ENCODE measurements at places on chromosomes 4 and X. TPM values are rescaled to one million over a fixed set of nuclear protein-coding genes. Genes with fewer than 3 reads are reported as not detected.

Gene DIPK2B
- not detected for total RNA-seq

GRCh38 chr4:118032691-118033090 lies 1.6 kb upstream of the NDST3 start:
- peak; percentile 64 for DNase-seq

Gene CTSO
- 0.63 TPM for total RNA-seq

GRCh38 chr4:36254371-36254770 lies 10.1 kb upstream of the ARAP2 start:
- DNase-seq: no peak

Gene RNF128
- 0.30 TPM for total RNA-seq

DNA sequence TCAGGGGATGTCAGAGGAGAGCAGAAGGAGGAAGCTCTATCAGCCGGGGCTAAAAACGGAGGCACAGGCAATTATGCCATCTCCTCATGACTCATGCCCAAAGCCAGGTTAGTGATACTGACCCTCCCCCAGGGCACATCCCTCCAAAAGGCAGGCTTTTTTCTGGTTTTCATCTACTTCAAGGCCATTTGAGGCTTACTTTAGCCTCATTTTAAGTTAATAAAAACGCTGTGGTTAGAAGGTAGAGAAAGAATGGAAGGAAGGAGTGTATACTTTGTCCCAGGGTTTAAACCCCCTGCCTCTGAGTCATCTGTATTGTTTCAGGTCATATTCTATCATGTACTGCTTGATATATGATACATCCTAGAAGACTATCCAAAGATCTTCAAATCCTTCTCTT lies 89.7 kb upstream of the NDP start:
- DNase-seq: no peak

- no peak for DNase-seq
Observed at GRCh38 chr4:137474711-137475301, 57.5 kb downstream of the PCDH18 start.

DNA sequence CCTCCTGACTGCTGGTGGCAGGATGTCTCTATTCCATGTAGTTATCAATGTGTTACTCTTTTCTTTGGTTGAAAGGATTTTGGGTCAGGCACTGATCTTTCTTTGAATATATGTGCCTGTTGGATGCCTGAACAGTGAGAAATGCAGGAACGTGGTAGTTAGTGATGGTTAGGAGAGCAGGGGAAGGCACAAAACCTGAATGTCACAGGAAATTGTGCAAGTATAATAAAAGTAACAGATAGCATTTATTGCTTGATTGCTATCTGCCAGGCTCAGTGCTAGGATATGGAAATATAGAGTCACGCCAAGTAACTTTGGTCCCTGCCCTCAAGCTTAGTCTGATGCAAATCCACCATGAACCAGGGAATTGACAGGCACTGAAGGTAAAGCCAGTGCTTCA lies 219.8 kb upstream of the FAT1 start:
- DNase-seq: no peak

GRCh38 chr4:152064753-152065152 lies 303.9 kb upstream of the GATB start:
- no peak for DNase-seq

DNA sequence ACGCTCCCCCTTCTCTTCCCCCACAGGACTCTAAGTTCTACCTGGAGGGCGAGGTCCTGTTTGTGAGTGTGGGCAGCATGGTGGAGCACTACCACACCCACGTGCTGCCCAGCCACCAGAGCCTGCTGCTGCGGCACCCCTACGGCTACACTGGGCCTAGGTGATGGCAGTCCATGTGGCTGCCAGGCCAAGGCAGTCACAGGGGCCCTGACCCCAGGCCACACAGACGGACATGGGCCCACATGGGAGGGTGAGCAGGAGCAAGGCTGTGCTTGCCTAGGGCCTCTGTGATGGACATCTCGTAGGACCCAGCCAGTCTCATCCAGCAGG lies 10.0 kb upstream of the ADD1 start:
- DNase-seq: no peak

- DNase-seq: no peak
Observed at GRCh38 chr4:169184686-169185085, 86.1 kb downstream of the SH3RF1 start.

Gene ABLIM2
- 1.2 TPM for total RNA-seq

DNA sequence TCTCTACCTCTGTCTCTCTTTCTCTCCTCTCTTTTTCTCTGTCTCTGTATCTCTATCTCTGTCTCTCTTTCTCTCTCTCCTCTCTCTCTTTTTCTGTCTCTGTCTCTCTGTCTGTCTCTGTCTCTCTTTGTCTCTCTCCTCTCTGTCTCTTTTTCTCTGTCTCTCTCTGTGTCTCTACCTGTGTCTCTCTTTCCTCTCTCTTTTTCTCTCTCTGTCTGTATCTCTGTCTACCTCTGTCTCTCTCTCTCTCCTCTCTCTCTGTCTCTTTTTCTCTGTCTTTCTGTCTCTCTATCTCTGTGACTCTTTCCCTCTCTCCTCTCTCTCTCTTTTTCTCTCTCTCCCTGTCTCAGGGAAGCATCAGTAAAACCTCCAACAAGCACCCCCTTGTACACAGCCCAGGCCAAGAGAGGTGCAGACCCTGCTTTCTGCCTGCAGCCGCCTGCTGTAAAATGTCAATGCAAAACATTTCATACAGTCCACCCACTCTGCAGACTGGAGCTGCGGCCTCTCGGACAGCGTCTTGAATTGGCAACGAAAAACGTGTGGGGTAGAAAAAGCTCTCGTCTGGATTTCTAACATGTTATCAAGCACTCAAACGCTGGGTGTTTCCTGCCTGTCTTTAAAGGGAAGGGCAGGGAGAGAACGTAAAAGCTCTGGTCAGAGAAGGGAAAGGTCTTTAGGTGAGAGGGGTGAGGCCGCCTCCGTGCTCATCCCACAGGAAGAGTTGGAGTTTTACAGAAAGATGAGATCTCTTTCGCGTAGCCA lies 3.7 kb upstream of the SHOX start:
- no peak for DNase-seq

DNA sequence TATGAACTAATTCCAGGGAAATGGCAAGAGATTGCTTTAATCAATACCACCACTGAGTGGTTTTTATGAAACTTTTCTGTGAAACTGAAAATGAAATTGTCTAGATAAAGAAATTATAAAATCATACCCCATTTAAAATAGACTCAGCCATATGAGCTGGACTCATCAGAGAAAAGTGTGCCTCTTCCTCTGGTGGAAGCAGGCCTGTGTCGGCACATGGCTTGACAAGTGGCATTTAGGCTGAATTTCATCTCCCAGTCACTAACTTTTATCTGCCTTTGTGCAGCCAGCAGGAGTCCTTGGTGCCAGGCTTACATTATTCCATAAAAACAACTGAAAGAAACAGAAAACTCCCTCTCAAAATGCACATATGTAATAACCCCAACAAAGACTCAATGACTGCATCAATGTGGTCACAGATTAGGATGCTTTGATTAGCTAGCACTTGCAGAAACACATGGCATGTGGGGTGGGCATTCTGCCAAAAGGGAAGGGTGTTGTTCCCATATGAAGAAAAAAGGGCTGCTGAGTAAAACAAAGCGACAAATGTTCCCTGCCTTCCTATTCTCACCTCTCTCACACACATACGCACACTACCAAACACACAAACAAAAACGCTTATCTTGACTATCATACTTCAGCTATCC lies 232.3 kb downstream of the PABPC4L start:
- peak; percentile 1 for DNase-seq

DNA sequence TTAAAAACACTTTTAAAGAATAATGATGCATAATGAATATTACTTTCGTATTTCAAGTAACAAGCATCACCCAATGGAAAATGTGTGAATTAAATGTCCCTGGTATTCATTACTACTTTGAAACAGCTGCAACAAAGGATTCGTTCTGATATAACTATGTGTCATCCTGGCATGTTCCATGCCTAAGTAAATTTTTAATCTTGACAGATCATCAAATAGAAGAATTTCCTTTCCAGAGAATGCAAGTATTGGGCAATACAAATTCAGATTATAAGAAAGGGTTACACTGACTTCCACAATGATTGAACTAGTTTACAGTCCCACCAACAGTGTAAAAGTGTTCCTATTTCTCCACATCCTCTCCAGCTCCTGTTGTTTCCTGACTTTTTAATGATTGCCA lies 105.3 kb downstream of the SPCS3 start:
- no peak for DNase-seq

DNA sequence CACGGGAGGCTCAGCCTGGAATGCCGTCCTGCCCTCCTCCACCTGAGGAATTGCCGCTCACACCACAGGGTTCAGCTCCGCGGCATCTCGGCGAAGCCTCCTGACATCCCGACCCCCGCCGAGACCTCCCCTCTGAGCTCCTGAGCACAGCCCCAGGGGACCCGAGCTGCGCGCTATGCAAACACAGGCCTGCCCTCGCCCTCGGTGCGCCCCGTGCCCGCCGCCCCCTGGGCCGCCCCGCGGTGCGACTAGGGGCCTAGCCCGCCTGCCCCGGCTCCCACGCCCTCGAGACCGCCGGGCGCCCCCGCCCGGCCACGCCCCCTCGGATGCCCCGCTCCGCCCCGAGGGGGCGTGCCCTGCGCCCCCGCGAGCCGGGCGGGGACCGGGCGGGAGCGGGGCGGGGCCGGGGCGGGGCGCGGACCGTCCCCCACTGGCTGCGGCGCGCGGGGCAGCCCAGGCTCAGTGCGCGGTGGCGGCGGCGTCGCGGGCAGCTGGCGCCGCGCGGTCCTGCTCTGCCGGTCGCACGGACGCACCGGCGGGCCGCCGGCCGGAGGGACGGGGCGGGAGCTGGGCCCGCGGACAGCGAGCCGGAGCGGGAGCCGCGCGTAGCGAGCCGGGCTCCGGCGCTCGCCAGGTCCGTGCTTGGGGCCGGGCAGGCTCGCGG lies at the start of gene FGFR3:
FGFR3 (plus strand) TSS at position 462 of the 664 bp plus-strand sequence. CDS start 642 bp downstream, outside the sequence.
- peak; percentile 13 for DNase-seq

DNA sequence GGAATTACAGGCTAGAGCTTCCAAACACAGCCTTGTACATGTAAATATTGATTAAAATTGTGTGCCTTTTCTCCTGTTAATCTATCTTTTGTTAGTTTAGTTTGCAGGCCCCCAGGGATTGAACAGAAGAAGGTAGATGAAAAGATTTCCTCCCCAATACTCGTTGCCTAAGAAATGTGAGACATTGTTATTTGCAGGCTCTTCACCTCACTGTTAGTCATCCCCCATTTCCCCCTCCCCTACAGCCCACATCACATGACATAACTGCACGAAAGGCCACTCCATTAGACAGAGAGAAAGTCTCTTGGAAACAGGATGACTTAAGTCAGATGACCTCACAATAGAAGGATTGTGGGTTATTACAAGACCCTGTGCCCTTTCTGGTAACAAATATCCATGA lies 13.3 kb upstream of the MID1 start:
- peak; percentile 78 for DNase-seq

GRCh38 chrX:154046940-154047610 lies 27.4 kb upstream of the IRAK1 start:
- no peak for DNase-seq

DNA sequence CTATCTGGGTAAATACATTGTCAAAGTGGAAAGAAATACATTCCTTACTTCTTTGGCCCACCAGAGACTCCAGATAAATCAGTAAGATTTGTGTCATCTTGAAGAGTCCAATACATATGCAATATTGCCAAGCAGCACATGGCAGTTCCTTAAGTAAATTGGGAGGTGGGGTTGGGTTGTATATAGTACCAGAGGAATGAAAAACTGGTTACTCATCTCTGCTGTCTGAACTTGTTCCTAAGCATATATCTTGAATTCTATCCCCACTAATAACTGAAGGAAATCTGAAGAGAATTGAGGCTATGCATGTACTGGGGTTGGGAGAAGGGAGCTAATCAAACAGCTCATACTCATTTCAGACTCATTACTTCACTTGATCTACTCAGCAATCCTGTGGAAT lies 14.8 kb downstream of the TCEAL8 start:
- no peak for DNase-seq

DNA sequence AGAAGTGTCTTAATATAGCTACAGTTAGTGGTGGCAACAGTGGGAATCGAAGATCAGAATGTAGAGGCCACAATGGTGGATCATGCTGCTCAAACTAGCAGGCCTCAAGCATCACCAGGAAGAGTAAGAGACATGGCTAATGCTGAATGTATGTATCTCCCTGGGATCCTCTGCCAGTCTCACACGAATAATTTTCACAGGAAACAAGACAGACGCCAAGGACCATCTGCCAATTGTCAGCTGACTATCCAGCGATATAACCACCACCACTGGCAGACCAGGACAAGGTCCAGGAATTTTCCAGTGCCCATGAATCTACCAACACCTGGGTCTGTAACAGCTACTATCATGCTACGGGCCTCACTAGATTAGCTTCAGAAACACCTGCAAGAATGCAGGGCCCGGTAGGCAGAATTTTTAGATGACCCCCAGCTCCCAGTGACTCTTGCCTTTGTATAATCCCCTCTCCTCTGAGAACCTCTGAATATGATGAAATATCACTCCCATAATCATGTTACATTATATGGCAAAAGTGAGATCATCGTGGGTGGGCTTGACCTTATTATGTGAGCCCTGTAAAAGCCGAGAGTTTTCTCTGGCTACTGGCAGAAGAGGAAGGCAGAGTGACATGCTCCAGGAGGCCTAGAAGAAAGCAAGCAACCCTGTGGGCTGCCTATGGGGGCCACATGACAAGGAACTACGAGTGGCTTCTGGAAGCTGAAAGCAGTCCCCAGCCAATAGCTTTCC lies 429.8 kb downstream of the BCOR start:
- DNase-seq: no peak

All from MG63 (cell line).